Activated T-cell treated with anti-CD3 and anti-CD28 coated beads for 48 hours (primary cell): ENCODE measurements at places on chromosomes 7 and 10.

DNA sequence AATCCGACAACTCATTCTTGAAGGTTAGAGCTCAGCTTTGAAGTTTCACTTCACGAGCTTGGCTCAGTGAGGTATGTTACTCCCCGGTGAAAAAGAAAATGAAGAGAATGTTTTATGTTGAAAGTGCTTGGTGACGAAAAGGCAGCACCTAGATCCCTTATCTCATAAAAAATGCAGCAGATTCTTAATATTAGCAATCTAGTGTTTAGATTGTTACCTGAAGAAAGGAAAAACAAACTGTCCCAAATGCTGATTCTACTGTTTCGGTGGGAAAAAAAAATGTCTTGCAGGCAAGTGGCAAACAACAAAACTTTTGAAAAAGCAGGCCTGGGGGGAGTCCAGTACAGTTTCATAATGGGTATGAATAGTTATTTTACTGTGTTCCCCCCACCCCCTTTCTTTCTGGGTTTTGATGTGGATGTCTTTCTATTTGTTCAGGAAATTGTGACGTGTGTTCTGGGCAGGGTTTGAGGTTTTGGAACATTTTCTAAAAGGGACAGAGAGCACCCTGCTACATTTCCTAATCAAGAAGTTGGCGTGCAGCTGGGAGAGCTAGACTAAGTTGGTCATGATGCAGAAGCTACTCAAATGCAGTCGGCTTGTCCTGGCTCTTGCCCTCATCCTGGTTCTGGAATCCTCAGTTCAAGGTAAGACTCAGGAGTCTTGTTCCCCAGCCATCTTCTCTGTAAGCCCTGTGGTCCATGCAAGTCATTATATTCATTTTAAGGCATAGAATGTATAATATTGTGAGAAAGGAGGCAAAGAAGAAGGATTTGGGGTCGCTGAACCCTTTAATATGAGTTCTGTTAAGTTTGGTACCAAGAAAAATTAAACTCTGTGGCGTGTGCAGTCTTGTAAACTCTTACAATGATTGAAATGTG lies at the start of gene SRGN:
Gene SRGN, plus strand, starts transcription at position 514 of the 881 bp plus-strand sequence. Its CDS starts 55 bp downstream, at position 569.
- DNase-seq, result peak; percentile 57

DNA sequence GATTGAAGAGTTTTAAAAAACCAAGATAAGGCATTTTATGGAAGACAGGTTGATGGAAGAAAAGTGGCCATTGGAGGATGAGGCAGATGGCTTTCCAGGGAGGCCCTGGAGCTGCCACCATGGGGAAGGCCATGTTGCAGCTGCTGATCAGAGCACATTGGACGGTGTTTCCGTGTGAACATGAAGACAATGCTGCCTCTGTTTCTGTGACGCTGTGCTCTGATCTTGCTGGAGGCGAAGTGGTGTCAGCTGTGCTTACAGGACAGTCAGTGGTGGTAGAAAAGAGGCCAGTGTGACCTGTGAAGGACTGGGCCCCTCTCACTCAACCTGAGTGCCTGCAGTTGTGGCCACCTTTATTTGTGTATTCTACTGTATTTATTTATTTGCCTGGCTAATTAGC lies 132.9 kb downstream of the FAM204A start:
- no peak for DNase-seq

- DNase-seq, result no peak
These were observed 11.7 kb downstream of the CPEB3 start for GRCh38 chr10:92278996-92279696.

DNA sequence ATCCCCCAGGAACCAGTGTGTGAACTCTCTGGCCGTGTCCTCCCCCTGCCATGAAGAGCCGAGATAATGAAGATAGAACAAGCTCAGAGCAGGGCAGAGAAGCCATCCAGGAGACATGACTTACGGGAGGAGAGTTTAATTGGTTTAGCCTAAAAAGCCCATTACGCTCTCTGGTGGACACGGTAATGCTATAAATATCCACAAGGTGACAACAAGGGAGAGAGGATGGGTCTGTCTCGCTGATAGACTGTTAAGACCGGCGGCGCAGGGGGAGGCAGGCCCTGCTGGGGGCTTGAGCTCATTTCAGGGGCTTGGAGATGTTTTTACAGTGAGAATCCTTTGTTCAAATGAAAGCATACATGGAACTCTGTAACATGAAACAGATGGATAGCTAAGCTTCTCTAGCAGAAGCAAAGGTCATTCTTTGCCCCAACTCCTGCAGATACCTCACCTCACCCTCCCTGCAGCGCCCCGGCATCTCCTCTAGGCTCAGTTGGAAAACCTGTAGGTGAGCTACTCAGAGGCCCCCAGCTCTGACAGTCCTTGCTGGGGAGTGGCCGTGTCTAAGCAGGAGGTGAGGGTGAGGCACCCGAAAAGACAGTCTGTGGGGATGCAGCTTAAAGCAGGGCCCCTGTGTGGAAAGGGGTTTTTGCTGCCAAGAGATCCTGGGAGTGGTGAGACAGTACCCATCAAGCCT lies 40.8 kb upstream of the LOXL4 start:
- no peak for DNase-seq

DNA sequence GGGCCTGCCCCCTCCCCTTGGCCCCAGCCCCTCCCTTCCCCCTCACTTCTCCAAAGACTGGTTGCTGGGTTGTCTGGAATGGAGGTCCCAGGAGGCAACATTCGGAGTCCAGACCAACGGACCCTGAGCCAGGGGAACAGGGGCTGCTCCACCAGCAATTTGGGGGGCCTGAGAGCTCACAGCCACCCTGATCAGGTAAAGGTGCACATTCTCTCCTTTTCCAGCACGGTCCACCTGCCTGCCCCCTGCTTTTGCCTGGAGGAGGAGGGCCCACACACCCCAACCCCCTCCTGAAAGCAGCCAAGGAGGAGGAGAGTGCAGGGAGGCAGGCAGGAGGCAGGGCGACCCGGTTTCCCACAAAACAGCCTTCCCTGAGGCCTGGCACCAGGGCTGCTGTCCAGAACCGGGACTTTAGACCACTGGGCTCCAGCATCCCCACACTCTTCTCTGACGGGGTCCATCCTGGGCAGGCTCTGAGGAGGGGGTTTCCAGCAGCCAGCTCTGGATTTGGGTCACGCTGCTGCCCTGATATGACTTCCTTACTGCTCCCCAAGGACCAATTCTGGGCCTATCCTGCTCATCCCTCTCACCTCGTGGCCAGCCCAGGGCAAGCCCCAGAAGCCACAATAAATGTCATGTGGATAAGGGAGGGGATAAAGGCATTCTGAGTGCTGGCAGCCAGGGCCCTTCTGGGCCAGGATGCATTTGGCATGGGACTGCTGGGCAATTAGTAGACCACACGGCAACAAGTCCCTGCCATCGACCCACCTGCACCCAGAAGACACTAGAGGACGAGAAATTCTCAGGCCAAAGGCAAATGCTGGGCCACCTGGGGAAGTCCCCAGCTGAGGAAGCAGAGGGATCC lies 1.1 kb upstream of the CAMK2B start:
- no peak for DNase-seq

DNA sequence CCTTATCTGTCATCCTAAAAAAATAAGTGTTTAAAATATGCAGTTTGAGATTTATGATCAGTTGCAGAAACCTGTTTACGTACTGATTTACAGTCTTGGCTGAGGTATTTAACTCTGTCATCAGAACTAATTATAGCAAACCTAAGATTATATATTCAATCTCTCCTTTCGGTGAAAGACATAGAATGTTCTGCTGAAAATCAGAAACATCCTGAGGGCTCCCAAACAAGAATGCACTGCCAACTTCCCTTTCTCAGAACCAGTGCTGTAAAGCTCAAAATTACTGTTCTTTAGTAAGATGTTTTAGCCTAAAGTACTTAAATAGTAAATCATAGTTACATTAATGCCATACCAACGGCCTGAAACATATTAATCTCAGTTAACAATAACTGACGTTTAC lies 34.3 kb downstream of the FAM204A start:
- DNase-seq, result no peak

GRCh38 chr10:28332726-28333125 lies 29.9 kb upstream of the MPP7 start:
- DNase-seq, result no peak

- DNase-seq, result no peak
These were observed 152.2 kb downstream of the TMEM178B start for GRCh38 chr7:141225916-141226618.

- DNase-seq, result no peak
These were observed 9.3 kb upstream of the ZC3HAV1L start for GRCh38 chr7:139044813-139045794.

DNA sequence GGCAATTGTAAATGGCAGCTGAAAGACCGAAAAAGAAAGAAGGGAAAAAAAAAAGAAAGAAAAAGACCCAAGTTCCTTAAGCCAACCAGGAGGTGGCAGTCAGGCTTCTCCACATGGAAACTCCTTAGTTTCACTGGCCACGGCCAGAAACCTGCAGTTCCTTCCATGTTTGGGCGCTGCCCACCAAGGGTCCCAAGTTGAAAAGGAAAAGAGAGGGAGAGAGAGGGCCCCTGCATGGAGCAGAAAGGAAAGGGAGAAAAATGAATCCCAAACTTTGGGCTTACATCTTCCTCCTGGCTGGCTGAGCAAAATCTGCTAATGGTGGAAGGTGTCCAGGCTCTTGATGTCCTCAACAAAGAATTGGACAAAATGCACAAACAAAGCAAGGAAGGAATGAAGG lies 31.8 kb upstream of the ABCA13 start:
- no peak for DNase-seq

- DNase-seq, result no peak
These were observed 3.3 kb upstream of the TCERG1L start for GRCh38 chr10:131314799-131315198.

- DNase-seq, result no peak
These were observed 869 bp downstream of the PSAP start for GRCh38 chr10:71850021-71850742.

DNA sequence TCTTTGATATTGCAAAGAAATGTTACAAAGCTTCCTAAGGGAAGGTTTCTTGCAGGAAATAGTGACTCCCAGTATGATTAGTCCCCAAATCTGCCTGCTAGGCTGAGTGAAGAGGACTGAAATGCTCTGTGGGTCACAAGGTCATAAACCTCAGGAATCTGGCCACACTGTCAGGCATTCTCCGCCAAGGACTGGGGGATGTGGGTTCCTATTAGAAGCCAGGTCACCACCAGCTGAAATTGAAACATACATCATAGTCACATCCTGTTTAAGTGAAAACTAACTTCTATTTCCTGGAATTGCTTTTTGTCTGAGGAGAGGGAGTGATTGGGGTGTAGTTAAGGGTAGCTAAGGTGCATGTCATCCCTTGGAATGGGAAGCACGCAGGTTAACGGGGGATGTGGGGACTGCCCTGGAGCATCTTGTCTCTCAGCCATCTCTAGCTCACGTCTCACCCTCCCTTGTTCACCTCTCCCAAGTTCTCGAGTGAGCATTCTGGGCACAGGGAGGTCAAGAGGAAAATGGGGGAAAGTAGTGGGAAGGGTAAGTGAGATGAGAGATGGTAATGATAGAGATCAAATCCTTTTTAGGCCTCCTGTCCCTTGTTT lies 12.0 kb upstream of the GSAP start:
- DNase-seq, result no peak

DNA sequence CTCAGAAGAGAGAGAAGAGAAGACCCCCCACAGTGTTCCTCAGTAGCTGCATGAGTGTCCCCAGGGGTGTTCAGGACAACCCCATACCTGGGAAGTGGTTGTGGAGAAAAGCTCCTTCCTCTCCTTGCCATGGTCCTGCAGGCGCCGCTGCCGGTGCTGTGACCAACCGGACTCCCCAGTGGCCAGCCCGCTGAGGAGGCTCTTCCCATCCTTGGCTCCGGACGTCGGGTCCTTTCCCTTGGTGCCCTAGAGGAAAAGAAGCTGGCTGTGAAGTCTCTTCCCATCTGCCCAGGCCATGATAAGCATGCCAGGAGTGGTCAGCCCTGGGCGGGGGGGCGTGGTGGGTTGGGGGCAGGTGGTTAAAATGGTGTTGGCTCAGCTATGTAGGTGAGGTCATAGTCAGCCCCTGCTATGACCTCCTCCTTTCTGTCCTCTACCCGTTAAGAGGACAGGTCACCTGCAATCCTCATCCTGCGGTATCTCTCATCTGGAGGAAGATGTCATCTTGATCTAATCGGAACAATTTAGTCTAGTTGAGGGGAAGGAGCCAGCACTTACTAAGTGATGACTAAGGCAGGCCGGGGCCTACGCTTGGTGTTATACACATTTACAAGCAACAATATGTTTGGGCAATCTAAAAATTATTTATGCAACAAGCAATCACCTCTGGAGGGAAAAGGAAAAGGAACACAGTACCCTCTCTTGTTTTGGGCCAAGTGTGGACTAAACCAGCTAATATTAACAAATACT lies 13.2 kb downstream of the WDR91 start:
- DNase-seq, result no peak

- DNase-seq, result no peak
These were observed 44.8 kb downstream of the CAMK2B start for GRCh38 chr7:44280636-44280992.

GRCh38 chr7:104198673-104199278 lies 9.0 kb downstream of the ORC5 start:
- no peak for DNase-seq

DNA sequence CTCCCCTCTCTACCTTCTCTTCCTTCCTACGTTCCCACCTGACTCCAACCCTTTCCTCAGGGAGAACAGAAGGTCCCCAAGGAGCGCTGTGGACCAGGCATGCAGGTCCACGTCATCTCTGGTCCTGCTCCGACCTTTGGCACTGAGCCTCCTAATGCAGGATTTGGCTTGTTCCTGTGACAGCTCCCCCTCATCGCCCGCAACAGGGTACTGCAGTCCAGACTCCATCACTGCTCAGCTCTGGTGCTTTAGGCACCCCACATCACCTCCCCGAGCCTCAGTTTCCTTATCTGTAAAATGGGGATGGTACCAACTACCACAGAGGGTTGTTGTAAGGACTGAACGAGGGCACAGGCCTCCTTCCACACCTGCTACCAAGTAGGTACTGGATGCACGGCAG lies 54.6 kb downstream of the FHIP2A start:
- DNase-seq, result no peak

DNA sequence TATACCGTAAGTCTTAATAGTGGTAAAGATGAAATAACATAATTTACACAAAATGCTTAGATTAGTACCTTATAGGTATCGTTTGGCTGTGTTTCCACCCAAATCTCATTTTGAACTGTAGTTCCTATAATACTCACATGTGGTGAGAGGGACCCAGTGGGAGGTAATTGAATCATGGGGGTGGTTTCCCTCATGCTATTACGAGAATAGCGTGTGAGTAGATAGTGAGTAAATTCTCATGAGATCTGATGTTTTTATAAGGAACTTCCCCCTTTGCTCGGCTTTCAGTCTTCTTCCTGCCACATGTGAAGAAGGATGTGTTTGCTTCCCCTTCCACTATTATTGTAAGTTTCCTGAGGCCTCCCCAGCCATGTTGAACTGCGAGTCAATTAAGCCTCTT lies 426.3 kb upstream of the POT1 start:
- DNase-seq, result no peak

DNA sequence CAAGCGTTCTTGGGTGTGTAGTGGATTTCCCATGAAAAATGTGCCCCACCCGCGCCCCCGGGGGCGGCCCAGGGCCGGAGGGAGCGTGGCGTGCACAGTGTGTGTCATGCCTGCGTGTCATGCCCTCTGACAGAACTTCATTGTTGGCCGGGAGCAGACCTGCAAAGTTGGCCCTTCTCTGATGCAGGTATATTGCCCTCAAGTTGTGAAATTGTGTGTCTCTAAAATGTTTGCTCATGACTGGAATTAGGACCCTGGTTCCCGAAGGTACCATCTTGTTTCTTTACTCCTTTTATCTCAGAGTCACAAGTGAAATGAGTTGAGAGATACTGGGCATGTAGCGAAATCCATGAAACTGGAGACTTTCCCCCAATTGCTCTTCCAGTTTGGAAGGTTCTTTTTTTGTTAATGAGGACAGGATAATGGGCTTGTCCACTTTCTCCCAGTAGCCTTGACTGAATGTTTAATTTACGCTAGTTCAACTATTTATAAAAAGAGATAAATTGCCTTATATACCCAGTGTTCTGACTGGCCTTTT lies 26.2 kb downstream of the ADK start:
- DNase-seq, result peak; percentile 46

- DNase-seq, result no peak
These were observed 37.3 kb upstream of the TPST1 start for GRCh38 chr7:66167773-66168387.
